ENCODE measurements at places on chromosomes 1 and 21.
A peak's percentile ranks its signal among the peaks of the same experiment; 100 is the strongest.

- no peak for DNase-seq
These were observed 8.5 kb downstream of the FTCD start for GRCh38 chr21:46146856-46147255.

DNA sequence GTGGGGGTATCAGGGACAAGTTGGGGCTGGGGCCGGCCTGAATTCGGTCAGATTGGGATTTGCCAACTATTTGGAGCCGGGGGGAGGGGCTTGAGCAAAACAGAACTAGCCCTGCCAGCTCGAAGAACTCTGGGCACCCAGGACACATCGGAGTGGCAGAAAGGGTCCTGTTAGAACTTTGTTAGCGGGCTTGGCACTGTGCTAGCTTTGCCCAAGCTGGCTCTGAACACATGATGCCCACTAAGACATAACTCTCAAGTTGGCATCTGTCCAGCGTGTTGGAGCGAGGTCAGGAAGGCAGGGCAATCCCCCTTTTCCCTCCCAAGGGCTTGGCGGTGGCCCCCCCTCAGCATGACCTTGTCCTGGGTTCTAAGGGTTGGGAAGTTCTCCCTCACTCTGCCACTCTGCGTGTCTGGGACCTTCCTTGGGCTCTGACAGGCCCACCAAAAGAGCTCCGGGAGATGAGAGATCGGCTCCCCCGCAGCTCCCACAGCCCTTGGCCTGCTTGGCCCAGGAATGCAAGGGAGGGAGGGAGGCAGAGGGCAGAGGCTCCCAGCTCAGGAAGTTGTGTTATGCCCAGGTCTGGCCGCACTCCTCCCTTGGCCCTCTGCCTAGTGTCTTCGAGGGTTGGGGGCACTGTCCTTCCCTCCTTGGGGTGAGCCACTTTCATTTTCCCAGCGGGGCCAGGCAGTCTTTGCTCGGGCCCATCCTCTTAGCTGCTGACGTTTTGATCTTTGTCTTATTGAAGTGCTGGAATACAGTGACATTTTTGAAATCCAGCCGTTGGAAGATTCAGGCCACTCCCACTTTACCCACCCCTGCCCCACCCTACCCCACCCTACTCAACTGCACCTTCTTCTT lies 1.2 kb downstream of the LMNA start:
- DNase-seq = peak; percentile 34

- DNase-seq = no peak
These were observed 167.1 kb downstream of the ZBTB18 start for GRCh38 chr1:244218220-244218619.

GRCh38 chr21:45824546-45825215 lies 156.9 kb upstream of the COL6A1 start:
- no peak for DNase-seq
